NCI-H446 (cell line): ENCODE measurements at places on chromosomes 12 and 14.

- no peak for DNase-seq
These were observed 45.8 kb downstream of the ETNK1 start for GRCh38 chr12:22670762-22671161.

DNA sequence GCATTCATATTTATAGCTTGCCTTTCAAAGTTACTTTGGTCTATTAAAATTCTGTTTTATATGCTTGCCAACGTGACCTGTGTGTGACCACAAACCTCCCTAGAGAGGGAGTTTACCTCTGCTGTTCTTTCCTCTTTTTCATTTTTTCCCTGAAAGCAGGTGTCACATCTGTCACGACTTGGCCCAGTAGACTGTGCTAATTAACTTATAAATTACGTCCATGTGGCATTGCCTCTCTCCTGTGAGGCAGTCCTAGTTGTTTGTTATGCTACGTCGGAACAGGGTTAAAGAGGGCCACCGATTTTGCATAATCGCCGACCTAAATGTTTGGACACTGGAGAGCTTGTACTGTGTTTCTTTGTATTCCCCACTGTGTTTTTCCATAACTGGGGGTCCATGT is 343.9 kb upstream of the FLRT2 start:
- no peak for DNase-seq

DNA sequence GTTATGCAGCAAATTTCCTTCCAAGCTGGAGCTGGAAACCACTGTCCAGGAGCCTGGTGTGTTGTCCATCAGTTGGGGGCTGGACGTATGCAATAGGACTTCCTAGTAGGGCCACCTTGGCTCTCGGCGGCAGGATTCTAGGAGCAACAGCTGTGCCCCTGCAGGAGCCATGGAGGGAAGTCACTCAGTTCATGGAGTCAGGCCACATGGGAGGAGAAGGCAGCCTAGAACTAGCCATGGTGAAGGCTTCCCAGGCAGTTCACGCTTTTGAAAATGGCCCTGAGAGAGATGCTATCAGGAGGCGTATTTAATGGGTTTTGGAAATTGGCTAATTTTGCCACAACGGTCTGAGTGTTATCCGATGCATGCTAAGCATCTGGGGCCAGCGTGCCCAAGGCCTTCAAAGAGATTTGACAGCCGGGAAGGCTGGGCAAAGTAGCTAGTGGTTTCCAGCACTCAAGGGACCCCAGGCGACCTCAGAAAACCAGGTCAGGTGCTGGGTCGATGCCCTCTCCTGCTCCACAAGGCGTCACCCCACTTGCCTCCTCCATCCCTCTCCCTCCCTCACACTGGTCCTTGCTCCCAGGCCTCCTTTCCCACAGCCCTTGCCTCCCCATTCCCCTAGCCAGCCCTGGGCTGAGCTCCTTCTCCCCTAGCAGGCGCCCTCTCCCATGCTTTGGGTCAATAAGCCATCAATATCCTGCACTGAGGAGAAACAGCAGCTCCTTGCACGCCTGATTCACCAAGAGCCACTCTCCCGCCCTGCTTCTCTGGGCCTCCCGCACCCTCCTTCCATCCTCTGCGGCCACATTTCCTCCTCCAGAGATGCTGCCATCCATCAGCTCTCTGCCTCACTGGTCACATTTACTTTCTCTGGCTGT is 30.9 kb upstream of the SYNDIG1L start:
- DNase-seq, result no peak

DNA sequence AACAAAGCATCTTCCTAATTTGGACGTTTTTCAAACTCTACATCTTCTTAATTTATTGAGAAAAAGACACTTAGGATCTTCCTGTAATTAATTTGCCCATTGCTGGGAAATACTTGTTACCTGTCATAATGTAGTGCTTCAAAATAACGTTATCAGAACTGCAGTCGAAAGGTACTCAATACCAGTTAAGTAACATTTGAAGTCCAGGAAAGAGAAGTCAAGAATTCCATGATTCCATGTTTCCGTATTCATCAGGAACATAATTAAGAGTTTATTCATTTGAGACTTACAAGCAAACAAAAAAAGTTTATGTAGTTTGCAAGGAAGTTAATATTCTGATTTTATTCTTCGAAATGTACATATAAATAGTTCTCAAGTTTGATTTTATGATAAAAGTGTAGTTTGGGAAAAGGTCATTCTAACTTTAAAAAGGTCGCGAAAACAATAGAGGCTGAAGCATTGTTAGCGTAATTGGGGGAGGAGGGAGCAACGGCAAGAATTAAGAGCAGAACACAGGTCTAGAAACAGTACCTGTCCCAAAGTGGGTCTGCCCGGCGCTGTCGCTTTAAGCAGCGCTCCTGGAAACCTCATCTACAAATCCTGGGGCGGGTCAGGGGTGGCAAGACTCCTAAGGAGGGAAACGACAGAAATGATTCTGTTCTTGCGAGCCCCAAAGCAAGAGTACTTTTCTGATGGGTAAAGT is 1.2 kb upstream of the KCNMB4 start:
- DNase-seq, result no peak

DNA sequence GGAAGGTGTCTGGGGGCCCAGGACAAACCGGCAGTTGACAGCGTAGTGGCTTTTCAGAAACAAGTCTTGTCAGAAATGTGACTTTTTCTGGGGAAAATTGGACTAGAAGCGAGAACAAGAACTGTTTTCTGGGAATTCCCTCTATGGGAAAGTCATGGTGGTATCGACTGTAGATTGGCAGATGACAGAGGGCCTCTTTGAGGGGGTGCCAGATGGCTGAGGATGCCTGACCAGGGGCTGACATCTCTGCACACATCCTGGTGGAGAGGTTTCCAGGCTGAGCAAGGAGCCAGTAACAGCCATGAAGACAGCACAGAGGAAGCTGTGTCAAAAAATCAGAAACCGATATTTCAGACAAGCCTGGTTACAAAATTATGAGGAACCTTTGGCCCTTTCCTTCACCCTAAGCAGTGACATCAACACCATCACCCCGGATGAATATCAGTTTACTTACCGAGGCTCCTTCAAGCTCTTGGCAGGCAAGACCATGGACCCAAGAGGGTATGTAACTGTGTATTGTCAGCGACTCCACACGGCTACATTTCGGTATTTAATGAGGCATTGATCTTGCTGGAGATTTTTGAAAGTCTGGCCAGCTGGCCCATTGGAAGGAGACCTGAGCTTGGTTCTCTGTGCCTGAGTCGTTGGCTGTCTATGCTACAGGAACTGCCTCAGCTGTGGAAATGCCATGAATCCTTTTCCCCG is 1525.3 kb upstream of the TMEM132C start:
- DNase-seq, result no peak

DNA sequence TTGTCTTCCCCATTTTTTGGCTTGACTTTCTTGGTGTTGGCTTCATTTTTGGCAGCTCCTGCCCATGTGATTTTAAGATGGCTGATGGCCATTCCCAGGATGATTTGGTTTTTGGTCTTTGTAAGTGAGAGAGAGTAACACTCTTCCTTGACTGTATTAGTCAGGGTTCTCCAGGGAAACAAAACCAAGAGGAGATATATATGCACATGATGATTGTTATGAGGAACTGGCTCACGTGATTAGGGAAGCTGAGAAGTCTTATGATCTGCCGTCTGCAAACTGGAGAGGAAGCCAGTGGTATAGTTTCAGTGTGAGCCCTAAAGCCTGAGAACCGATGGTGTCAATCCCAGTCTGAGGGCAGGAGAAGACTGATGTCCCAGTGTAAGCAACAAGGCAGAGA is 146.6 kb downstream of the NRXN3 start:
- DNase-seq, result no peak

DNA sequence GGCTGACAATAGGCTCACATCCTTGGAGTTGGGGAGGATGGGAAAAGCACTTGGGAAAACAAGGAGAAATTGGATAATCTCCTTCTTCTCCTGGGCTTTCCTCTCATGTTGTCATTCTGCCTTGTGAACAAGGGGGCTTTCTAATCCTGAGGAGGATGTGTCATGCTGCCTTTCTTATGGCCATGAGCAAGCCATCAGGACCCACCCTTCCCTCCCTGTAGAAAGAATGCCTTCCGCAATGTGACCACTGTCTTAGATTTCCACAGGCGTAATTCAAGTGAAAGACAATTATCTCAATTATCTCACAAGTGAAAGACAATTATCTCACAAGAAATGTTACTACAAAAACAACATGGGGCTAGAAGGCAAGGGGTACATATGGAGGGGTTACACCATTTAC is 3.0 kb upstream of the OR6S1 start:
- DNase-seq, result no peak

- DNase-seq, result no peak
These were observed 2.5 kb upstream of the SERPINA10 start for GRCh38 chr14:94295360-94296180.

DNA sequence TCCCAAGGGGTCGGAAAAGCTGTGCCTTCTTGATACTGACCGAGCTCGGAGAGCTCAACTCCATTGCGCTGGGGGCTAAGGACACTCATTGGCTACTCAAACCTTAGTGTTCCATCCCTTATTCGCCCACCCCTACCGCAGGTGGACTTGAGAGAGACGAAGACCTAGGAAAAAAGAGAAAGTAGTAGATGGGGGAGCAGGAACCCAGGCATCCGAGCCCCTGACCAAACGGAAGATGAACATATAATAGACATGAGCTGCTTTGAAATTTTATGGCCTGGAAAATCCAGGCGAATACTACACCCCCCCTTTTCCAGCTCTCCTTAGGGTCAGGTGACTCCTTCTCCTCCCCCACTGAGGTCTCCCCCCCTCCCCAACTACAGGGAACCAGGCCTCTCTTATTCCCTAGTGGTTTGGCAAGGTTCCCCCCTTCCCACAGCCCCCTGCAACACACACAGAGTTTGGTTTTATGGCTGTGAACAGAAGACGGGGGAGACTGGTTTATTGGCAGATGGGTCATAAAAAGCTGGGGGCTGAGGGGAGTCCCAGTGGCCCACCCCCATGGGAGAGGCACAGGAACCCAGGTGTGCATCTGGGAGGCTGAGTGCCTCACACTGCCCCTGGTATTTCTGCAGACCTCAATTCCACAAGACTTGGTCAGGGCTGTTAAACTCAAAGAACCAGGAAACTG is 1.6 kb downstream of the GDF11 start:
- no peak for DNase-seq

DNA sequence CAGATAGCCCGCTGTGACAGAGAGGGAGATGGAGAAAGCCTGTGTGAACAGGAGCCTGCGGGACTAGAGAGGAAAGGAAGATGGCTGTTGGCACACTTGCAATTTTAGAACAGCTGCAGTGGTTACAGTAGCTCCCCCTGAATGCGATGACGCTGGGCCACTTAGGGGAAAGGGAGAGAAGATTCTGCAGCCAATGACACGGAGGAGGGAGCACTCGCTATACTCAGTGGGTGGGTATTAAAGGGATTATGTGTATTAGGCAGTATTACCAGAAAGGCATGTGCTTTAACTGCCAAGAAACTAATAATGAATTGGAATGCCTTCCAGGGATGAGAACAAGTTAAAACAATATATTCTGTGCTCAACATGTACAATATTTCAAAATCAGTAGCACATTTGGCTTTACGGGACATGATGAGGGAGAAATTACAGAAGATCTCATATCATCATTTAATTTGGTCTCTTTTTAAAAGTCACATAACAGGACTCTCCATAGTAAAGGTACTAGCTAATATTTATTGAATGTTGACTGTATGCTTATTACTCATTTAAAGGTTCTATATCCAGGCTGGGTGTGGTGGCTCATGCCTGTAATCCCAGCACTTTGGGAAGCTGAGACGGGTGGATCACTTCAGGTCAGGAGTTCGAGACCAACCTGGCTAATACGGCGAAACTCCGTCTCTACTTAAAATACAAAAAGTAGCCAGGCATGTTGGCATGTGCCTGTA is 35.9 kb upstream of the FOS start:
- peak; percentile 80 for DNase-seq

DNA sequence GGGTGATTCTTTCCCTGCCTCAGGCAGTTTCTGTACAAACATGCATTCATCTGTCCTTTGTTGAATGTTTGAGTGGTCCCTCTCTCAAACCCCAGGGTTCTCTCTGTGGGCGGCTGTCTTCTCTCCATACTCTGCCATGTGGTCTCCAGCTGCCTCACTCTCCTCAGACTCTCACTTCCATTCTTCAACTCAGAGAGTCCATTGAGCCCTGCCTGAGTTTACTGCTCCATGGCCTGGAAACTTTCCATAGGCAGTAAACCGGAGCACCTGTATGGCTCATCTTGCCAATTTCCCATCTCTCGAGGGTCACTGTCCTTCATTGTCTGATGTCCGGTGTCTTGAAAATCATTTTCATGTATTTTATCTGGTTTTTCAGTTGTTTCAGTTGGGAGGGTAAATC is 11.3 kb downstream of the C14orf132 start:
- no peak for DNase-seq

DNA sequence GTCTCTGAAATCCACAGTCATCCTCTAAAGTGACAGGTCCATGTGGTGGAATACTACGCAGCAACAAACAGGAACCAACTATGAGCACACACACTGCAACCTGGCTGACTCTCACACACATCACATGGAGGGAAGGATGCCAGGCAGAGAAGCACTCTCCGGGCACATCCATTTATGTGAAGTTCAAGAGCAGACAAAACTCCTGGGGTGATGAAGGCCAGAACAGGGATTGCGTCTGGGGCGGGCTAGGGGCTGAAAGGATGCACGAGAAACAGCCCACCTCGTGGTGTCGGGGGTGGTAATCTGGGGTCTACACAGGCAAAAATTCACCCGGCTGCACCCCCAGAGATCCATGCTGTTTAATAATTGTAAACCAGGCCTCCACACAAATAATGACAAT is 100.2 kb downstream of the DICER1 start:
- DNase-seq, result no peak

- no peak for DNase-seq
These were observed 377.4 kb downstream of the NAV3 start for GRCh38 chr12:78208092-78208491.

- no peak for DNase-seq
These were observed 35.3 kb downstream of the KICS2 start for GRCh38 chr12:64186789-64187188.

DNA sequence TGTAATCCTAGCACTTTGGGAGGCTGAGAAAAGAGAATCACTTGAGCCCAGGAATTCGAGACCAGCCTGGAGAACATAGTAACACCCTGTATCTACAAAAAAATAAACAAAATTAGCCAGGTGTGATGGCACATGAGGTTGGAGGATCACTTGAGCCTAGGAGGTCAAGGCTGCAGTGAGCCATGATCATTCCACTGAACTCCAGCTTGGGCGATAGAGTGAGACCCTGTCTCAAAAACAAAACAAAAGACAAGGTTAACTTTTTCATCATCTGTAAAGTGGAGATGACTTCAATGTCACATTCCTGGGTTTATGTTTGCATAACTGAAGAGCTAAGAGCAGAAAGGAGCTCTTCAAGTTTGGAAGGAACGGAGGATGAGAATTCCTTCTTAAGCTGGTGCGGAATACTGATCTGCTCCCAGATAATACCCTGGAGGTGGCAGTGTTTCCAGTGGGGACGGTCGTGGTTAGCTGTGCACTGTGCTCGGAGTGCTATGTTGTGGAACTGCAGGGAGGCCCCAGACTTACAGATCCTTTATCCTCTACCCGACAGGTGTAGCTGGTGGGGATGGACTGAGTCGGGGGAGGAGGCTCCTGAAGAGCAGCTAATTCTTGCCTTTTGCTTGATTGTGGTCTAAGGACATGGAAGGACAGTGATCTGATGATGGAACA is 22.5 kb upstream of the BICD1 start:
- DNase-seq, result no peak

- DNase-seq, result peak; percentile 32
These were observed 49.8 kb downstream of the NTS start for GRCh38 chr12:85923767-85924331.

GRCh38 chr12:26034371-26035142 is 76.1 kb downstream of the RASSF8 start:
- no peak for DNase-seq
